ENCODE measurements at places on chromosomes 1 and 21.

DNA sequence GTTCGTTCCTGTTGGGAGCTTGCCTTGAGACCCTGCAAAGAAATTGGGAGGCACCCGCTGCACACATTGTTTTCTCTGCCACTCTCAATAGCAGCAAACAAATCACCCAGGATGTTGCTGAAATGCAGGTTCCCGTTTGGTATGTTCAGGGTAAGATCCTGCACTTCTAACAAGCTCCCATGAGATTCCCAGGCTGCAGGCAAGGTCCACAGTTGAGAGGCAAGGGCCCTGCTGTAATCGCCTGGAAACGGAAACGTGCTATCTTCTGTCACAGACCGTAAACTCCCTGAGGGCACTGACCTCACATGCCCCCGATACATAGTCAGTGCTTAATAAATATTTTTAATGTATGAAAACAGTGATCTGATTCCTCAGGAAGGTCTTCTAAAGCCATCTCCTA is 37.8 kb downstream of the XCL1 start:
- DNase-seq: no peak

DNA sequence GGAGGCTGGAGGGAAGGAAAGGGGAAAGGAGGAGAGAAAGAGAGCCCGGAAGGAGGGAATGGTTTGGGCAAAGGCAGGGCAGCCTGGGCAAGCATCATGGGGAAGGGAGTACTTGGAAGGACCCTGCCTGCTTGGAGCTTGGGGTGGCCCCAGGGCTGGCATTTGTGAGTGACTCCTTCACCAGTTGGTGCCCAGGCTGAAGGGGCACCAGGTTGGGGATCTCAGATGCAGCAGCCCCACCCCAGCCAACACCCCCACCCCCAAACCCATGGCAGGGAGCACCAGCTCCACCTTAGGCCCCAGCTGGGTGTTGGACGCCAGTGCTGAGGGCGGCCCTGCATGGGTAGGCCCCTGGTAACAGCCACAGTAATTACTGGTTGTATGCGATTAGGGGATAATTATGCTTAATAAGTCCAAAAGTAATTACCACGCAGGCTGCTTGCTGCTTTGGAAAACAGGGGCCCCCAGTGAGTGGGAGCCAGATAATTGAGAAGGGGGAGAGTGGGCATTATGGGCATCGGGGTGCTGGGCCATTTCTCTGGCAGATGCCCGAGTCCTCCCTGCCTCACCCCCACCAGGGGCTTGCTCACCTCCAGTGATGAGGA is 78.3 kb downstream of the VWA5B1 start:
- DNase-seq: no peak

DNA sequence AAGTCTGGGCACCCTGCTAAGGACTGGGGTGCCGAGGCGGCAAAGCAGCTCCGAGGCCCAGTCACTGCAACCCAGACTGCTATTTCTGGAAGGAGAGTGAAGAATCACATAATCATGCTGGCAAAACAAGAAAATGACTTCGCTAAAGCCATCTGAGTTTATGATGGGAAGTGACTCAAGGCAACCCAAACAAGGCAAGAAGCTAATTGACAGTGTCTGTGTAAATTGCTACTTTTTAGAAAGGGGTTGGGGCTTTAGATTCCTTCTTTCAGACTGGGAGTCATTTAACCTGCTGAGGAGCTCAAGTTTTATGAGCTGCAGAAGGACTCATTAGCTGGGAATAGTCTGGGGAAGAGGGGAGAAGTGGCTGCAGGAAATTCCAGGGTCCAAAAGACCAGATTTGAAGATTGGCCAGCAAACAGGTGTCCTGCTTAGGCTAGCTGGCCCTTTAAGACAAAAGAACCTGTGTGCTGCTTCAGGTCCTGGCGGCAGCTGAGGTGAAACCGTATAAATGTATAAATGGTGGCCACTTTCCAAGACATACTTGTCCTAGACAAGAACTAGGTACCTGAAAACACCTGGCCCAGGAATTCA is 28.1 kb downstream of the TSHB start:
- no peak for DNase-seq

GRCh38 chr1:229169399-229169798 is 101.5 kb upstream of the RAB4A start:
- no peak for DNase-seq

DNA sequence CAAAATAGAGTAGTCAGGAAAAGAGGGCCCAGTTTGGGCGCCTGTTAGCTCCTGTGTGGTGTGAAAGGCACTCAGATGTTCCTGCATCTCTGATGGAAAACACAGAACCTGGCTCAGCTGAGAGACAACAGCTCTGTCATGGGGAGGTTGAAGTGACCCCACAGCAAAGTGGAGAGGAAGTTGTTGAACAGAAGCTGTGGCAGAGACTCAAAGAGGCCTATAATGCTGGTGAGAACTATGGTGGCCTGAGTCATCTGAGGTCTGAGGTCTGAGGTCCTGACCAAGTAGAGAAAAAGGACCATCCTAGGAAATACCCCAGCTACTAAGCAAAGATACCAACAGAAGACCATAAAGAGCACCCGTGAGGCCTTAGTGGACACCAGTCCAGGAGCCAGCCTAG is 45.6 kb upstream of the JAK1 start:
- DNase-seq: no peak

DNA sequence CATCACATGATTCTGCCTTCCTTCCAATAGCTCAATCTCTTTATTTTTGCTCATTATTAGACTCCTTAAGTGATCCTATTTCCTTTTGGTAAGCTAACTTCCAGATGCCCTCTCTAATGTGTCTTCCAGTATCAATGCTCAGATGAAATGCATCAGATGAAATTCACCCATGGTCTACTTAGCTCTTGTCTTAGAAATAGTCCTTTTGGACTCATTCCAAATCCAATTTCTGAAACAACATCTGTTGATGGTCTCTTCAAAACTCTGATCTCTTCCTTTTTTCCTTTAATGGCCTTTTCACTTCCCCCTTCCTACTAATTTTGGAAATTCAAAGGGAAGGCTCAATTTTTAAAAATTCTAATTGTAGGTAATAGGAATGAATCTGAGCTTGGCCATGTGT is 81.1 kb upstream of the GREM2 start:
- DNase-seq: no peak
